Breast epithelium (tissue), 4 donors: ENCODE measurements at places on chromosomes 4 and X. TPM values are rescaled to one million over a fixed set of nuclear protein-coding genes. Genes with fewer than 3 reads are reported as not detected.
A peak's percentile ranks its signal among the peaks of the same experiment; 100 is the strongest.

DNA sequence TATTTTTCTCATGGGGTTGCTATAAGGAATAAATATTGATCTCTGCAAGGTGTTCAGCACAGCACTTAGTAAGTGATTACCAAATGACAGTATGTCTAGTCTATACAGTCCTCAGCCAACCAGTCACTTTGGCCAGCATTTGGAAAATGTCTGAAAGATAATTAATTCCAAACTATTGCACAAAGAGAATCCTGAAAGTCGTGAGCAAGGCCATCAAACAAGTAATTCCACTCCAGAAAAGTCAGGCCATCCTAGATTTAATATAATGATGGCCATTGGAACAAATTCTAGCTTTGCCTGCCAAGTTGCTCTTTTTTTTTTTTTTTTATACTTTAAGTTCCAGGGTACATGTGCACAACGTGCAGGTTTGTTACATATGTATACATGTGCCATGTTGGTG is 96.6 kb downstream of the SHROOM3 start:
- no peak for DNase-seq

SMIM10L2A gene
- total RNA-seq, result 1.1 TPM

DNA sequence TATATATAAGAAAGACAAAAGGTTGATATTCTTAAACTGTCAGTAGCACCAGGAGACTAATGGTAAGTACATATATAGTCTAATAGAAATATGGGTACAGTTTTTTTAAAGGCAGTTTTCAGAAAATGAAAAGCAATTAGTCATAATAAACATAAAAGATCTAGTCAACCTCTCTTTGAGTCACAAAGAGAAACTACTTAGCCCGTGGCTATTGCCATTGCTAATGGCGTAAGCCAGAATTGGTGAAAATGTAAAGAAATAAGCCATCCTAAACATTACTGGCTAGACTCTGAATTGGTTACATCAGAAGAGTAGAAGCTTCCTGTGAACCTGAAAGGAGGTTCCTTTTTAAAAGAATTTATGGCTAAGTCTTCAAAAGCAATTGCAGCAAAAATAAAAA is 668.7 kb upstream of the CPEB2 start:
- no peak for DNase-seq

DNA sequence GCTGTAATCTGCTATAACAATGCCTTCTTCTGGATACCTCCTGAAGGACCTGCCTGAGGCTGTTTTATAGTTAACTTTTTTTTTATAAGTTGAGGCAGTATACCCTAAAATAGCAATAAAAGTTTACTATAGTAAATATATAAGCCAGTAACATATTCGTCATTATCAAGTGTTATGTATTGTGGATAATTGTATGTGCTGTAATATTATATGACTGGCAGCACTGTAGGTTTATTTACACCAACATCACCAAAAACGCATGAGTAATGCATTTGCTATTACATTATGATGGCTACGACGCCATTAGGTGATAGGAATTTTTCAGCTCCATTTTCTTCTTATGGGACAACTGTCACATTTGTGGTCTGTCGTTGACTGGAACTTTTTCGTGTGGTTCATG is 237.2 kb upstream of the PITX2 start:
- no peak for DNase-seq

- DNase-seq, result peak; percentile 51
These were observed 62.3 kb downstream of the UCHL1 start for GRCh38 chr4:41318839-41319530.

DNA sequence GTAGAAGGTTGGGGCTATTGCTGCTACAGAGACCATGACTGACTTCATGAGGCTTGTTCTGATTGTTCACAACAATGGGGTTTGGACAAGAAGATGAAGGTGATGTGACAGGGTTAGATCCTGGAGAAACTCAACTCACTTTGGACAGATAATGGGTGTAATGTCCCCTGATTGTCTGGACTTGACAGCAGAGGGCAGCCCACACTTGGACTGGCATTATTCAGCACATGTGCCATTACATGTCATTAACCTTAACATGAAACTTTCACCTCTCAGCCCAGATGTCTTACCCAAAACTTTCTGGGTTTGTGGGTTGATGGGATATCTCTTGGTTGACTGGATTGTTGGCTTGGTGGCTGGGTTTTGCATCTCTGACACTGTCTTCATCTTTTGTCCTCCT is 101.5 kb downstream of the MXRA5 start:
- no peak for DNase-seq

CLDN22 gene
- not detected for total RNA-seq

- DNase-seq, result no peak
These were observed 79.2 kb downstream of the TMEM164 start for GRCh38 chrX:110082161-110082560.

GRCh38 chr4:167492007-167492406 is 257.7 kb upstream of the SPOCK3 start:
- DNase-seq, result no peak

- DNase-seq, result no peak
These were observed 148.3 kb downstream of the CENPC start for GRCh38 chr4:67397031-67397430.

DNA sequence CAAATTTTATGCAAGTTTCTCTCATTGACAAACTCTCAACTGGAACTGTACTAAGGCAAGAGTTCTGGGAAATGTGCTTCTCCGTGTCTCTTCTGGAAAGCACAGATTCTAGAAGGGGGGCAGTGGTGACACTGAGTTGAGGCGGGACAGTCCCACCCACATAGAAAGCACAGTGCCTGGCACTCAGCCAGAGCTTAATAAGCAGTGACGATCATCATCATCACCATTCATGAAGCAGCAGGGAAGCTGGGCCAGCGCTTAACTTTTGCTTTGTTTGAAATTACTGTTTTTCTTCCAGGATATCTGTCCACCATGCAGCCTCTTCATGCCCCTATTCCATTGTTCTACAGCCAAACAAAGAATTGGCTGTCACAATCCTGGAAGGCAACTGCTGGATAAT is 60.3 kb downstream of the BEND2 start:
- DNase-seq, result no peak

GRCh38 chr4:200936-201335 is 76.6 kb downstream of the ZNF718 start:
- no peak for DNase-seq

NSUN7 gene
- total RNA-seq, result 19.3 TPM

GRCh38 chr4:17709763-17710068 is 71.7 kb downstream of the FAM184B start:
- DNase-seq, result no peak

DNA sequence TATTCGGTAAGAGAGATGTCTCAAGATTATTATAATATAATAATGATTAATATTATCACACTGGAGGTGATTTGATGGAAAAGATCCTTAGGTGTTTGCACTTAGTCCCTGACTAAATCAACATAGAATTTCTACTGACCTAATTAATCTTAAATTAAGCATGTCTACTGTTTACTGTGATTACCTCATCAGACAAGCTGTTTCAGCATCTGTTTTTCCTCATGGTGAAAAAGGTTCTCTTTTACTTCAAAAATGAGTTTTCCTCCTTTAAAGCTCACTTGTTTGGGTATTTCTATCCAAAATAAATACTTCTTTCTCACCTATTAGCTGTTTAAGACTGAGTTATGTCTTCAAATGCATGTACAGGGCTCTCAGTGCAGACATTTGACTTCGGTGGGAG is 407.8 kb downstream of the NKX6-1 start:
- no peak for DNase-seq

- no peak for DNase-seq
These were observed 53.5 kb downstream of the TBC1D14 start for GRCh38 chr4:6963139-6963611.

ABLIM2 gene
- total RNA-seq, result 8.2 TPM
